ENCODE measurements at places on chromosomes 12 and 14.

GRCh38 chr12:62130402-62130801, 129.8 kb upstream of the USP15 start:
- no peak for DNase-seq

- DNase-seq, result no peak
These were observed 3.9 kb downstream of the AJUBA start for GRCh38 chr14:22978487-22978837.

GRCh38 chr12:54042970-54043853, 10.4 kb downstream of the HOXC5 start:
- no peak for DNase-seq

- DNase-seq, result no peak
These were observed 4.5 kb upstream of the PNMA1 start for GRCh38 chr14:73718418-73719251.

DNA sequence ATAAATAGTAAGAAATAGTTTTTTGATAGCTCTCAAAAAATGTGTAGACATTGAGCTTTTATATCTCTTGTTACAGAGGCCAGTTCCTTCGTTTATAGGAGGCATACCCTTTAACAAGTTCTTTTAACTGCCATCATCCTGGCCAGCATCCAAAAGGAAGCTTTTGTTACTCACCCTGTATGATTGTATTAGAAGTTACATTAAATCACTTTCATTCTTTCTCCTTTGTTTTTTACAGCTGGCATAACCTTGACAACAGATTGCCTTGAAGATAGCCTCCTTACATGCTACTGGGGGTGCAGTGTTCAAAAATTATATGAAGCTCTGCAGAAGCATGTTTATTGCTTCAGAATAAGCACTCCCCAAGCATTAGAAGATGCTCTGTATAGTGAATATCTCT, 20.1 kb downstream of the CGRRF1 start:
- no peak for DNase-seq

DNA sequence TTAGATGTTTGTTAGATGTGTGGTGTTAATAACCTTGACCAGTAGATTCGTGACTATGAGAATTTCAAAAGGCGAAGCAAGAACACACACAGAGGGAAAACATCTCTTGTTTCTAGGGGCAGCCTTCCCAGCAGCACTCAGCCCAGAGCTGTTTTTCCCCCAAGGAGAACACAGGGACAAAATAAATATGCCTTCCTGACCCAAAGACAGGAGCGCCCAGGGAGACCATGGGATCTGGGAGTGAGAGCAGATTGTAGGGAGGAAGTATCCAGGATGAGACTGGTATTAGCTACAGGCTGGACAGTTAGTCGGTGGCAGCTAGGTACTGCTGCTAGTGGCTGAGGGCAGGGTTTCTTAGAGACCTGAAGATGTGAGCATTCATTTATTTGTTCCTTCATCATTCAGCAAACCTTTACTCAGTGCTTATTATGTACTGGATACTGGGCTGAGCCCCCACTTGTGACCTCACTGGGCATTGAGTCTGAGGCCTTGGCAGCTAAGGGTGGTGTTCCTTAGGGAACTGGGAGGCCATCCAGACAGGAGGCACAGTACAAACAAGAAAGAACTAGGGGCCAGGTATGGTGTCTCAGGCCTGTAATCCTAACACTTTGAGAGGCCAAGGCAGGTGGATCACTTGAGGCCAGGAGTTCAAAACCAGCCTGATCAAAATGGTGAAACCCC, 469.8 kb downstream of the ZFP36L1 start:
- no peak for DNase-seq

GRCh38 chr14:71687166-71687831, 244.9 kb upstream of the RGS6 start:
- no peak for DNase-seq

DNA sequence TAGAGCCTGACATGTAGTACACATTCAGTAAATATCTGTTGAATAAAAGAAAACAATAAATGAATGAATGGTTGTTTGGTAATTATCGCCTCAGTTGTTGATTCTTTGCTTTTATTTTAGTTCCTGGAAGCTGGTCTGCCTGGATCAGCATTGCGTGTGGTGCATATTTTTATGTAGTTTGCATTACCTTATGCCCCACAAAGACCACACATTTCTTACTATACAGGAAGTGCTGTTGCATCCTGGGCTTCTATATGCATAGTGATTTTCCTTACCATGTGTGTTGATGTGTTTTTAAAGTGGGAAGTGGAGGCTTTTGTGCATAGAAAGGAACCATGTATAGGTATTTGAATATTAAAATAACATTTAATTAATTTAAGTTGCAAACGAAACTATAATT, 43.6 kb downstream of the DYRK2 start:
- no peak for DNase-seq

- DNase-seq, result peak; percentile 61
These were observed 1482.5 kb upstream of the TMEM132C start for GRCh38 chr12:126784328-126784921.

DNA sequence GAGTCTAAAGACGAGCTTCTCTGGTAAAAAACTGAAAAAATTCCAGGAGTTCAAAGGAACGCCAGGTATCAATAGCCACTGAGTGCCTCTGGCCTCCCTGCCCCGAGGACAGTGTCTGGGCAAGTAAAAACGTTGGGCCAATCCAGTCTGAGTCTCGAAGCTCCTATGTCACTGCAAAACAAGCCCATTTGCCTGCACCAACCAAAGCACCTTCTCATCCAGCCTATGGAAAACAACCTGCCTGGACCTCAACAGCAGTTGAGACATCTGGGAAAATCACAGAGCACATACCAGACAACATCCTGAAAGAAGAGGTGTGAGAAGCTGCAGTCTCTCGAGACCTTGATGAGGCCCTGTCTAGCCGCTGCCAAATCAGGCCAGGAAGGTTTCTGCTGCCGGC, 56.6 kb downstream of the RNF34 start:
- DNase-seq, result peak; percentile 24

- DNase-seq, result no peak
These were observed 3.8 kb downstream of the TRAF3 start for GRCh38 chr14:102781063-102781462.

GRCh38 chr12:82937151-82937550, 250.4 kb downstream of the TMTC2 start:
- DNase-seq, result no peak

DNA sequence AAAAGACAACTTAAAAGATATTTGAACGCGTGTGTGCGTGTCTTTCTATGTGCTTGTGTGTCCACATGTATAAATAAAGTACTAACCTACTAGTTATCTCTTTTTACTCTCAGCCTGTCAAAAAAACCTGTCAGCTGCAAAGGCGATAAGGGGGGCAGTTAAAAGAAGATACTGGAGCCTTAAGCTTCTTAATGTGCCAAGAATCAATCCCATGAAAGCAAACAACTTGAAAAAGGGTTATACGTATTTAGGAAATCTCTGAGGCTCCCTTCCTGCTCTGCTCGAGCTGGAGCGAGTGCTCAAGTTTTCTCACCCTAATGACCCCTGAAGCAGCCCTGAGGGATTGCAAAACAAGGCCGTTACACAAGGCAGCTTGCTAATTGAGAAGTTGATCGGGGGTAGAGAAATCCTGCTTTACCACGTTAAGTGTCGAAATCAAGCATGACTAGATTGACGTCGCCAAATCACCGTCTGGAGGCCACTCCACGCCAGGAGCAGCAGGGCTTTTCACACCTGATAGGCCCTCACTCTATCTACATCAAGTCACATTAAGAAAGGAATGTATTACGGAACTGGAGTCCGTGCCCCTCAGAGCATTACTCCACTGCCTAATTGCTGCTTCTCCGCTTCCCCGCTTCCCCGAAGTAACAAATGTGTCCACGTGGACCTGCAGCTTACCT, 32.4 kb downstream of the LMO3 start:
- peak; percentile 53 for DNase-seq

GRCh38 chr12:116929885-116930284, 19.1 kb downstream of the FBXW8 start:
- DNase-seq, result no peak

- no peak for DNase-seq
These were observed 499.3 kb downstream of the TMEM132D start for GRCh38 chr12:129404556-129404955.

GRCh38 chr12:107356266-107356936, 263.1 kb upstream of the CRY1 start:
- DNase-seq, result no peak

GRCh38 chr12:98955284-98955683, 310.2 kb downstream of the APAF1 start:
- DNase-seq, result peak; percentile 45
